ENCODE measurements at places on chromosomes 1 and 21. TPM values are rescaled to one million over a fixed set of nuclear protein-coding genes. Genes with fewer than 3 reads are reported as not detected.
A peak's percentile ranks its signal among the peaks of the same experiment; 100 is the strongest.

GRCh38 chr1:27070390-27071048 lies 57.9 kb upstream of the TENT5B start:
- H3K4me3 ChIP-seq: no peak overlapping the region
- no peaks in the 10 kb centered on the region for H3K36me3 ChIP-seq

DNA sequence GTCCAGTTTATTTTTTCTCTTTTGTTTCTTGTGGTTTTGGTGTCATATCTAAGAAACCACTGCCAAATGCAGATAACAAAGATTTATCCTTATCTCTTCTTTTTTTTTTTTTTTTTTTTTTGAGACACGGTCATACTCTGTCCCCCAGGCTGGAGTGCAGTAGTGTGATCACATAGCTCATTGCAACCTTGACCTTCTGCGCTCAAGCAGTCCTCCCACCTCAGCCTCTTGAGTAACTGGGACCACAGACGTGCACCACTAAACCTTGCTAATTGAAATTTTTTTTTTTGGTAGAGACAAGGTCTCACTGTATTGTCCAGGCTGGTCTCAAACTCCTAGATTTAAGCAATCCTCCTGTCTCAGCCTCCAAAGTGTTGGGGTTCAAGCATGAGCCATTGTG lies 8.9 kb downstream of the SLC66A1 start:
- no peaks in the 10 kb centered on the region for H3K4me1 ChIP-seq
- H3K4me3 ChIP-seq: no peak overlapping the region
- no peak for DNase-seq
- H3K27ac ChIP-seq: no peak overlapping the region

- no peaks in the 10 kb centered on the region for H3K27me3 ChIP-seq
- no peak overlapping the region for H3K4me3 ChIP-seq
- H3K4me1 ChIP-seq: no peaks in the 10 kb centered on the region
- H3K36me3 ChIP-seq: no peaks in the 10 kb centered on the region
Measured at GRCh38 chr21:37696936-37697335, 219.3 kb downstream of the KCNJ6 start.

DNA sequence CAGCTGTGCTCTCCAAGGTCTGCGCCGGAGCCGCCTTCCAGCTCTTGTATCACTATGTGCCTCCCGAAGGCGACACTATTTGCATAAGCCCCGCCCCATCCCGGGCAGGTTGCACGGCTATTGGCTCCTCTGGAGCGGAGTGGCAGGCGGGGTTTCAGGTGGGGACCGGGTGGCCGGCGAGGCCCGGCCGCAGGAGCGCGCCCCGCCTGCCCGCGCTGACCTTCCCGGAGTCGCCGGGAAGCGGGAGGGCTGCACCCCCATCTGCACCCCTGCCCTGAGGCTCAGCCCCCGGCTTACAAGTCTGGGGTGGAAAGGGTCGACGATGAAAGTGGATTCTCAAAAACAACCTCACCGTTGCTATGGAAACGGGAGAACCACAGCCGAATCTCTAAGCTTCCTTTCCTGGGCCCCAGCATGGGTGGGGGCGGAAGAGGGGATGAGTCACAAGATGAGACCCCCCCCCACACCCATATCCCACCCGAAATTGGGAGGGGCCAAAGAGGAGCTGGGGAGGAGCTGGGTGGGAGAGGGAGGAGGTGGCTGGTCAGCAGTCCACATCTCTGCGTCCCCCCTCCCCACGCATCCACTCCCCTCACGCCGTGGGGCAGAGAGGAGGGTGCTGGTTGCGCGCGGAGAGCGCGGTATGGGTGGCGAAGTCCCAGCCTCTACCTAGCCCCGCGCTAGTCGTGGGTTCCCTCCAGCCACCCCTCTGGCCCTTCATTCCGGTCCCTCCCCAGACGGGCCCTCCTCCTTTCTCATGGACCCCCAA lies at the start of gene HPCAL4:
Gene HPCAL4, minus strand, starts transcription at position 51 of the 769 bp plus-strand sequence. CDS start 6,830 bp downstream, outside the sequence.
- peak within 1 kb of the TSS; percentile 47 for H3K4me3 ChIP-seq
- peak; percentile 97 for DNase-seq
- no peaks in the 10 kb centered on the region for H3K27me3 ChIP-seq
- H3K4me1 ChIP-seq: peaks cover 13% of the 10 kb centered on the region

DNA sequence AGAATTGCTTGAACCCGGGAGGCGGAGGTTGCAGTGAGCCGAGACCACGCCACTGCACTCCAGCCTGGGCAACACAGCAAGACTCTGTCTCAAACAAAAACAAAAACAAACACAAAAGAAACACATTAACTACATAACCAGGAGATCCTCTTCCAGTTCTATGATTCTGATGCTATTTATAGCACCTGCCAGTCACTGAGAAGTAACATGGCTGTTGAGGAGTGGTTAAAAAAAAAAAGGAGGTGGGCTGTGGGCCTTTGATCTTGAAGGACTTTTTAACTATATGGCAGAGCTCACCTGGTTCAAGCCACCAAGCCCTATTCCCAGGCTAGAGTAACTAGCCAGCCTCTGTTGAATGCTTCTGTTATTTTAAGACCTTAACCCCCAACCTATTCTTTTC lies 148.8 kb downstream of the ZBTB18 start:
- H3K4me3 ChIP-seq: no peak overlapping the region
- no peaks in the 10 kb centered on the region for H3K36me3 ChIP-seq
- DNase-seq: no peak
- H3K27me3 ChIP-seq: no peaks in the 10 kb centered on the region
- no peak overlapping the region for H3K27ac ChIP-seq

GRCh38 chr1:81889166-81889565 lies 88.4 kb downstream of the ADGRL2 start:
- no peak for DNase-seq
- H3K36me3 ChIP-seq: no peaks in the 10 kb centered on the region
- H3K4me3 ChIP-seq: no peak overlapping the region
- no peak overlapping the region for H3K27ac ChIP-seq
- no peaks in the 10 kb centered on the region for H3K27me3 ChIP-seq

DNA sequence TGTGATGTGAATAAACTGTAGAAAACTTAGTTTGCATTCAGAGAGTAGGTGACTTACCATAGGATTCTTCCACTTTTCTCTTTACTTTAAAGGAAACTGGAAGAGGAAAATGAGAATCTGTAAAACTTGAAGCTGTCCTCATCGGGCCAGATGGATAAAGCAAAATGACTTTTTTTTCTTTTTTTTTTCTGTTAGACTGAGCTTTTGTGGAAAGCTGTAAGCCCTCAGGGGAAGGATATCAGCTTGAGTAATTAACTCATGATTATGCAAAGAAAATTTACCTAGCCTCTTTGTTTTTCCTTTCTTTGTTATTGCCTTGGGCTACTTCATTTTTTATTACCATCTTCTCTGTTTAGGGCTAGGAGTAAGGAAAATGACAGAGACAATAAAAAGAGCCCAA lies 53.4 kb downstream of the DPH5 start:
- no peaks in the 10 kb centered on the region for H3K27me3 ChIP-seq
- no peak overlapping the region for H3K27ac ChIP-seq
- no peaks in the 10 kb centered on the region for H3K36me3 ChIP-seq

- peak overlapping the region; percentile 75 for H3K27ac ChIP-seq
- no peak for DNase-seq
- H3K36me3 ChIP-seq: no peaks in the 10 kb centered on the region
- H3K27me3 ChIP-seq: no peaks in the 10 kb centered on the region
- peaks cover 20% of the 10 kb centered on the region for H3K4me1 ChIP-seq
- no peak overlapping the region for H3K4me3 ChIP-seq
Measured at GRCh38 chr1:28247612-28248272, 11.6 kb upstream of the SESN2 start.

SLFNL1 gene
- 0.38 TPM for total RNA-seq

KCNK2 gene
- total RNA-seq: 0.95 TPM

HJV gene
- total RNA-seq: not detected

OR2L13 gene
- not detected for total RNA-seq

Measured in pancreas (tissue), 10 donors.